ENCODE measurements at places on chromosomes 7 and 10. TPM values are rescaled to one million over a fixed set of nuclear protein-coding genes. Genes with fewer than 3 reads are reported as not detected.

GRCh38 chr10:84654671-84655070 is 326.3 kb downstream of the CCSER2 start:
- DNase-seq = no peak

GPR15LG gene
- polyA plus RNA-seq = not detected

GRCh38 chr7:38429057-38429456 is 155.6 kb upstream of the TARP start:
- DNase-seq = no peak

GRCh38 chr7:22447762-22448161 is 52.2 kb downstream of the STEAP1B start:
- DNase-seq = no peak

DNA sequence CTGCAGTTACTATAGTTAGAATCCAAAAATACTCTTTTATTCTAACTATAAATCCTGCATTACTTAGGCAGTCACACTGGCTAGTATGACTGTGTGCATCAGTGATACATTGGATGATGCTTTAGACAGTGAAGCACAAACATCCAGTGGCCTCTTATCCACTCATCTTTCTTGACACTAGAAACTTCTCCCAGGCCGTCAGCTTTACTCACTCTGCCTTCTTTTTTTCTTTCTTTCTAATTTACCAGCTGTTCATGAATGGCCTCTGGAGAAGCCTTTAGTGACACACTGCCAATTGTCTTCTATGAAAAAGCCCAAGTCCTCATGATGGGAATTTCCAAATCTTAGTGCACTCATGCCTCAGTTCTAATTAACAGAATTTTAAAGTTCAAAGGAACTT is 26.2 kb upstream of the C10orf90 start:
- no peak for DNase-seq

GRCh38 chr10:57917019-57917418 is 350.7 kb downstream of the IPMK start:
- no peak for DNase-seq

DOCK1 gene
- polyA plus RNA-seq = 24.9 TPM

GRCh38 chr7:64574540-64575099 is 11.7 kb upstream of the ZNF680 start:
- no peak for DNase-seq

DNA sequence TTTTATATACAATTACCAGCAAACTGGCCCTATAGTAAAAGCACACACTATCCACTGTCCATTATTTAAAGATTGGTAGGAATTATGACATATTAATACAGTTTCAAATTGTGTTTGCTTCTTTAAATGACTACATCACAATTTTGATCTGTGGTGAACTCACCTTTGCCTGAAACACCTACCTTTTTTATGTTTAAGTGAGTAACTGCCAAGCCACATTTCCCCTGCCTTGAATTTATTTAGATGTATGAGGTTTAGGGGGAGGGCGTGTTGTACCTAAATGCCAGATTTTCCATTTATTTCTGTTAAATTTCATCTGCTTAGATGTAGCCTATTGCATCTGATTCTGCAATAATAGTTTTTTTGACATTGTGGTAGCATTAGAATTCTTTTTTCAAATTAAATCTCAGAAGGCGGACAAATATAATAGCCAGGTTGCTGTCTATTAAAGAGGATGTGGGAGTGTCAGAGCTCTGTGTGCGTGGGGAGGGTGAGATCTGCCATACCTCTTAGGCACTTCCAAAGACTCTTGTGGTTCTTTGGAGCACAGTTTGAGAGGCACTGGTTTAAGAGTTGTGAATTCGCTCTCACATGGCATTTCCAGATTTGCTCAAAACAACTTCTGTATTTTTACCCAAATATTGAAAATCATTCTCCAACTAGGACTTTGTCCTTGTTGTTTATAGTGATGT is 13.8 kb downstream of the PIK3CG start:
- DNase-seq = no peak

DNA sequence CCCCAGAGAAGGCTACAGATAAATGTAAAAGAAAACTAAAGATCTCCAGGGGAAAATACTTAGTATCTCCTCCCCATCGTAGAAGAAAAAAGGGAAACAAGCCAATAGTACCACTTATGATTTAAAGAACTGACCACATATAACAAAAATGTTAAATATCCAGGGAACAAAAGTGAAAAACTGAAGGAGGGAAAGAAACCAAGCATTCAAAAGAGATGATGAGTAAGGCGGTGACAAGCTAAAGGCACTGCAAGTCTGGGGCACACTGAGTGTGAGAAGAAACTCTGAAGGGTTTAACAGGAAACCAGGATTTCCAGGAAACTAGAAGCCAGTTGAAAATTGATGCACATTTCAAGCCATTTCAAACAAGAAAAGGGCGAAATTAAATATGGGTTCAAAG is 226.3 kb downstream of the AHR start:
- peak; percentile 28 for DNase-seq

CYP2C8 gene
- polyA plus RNA-seq = 0.04 TPM

- DNase-seq = no peak
These were observed 118.4 kb upstream of the ANK3 start for GRCh38 chr10:60508037-60508436.

DNA sequence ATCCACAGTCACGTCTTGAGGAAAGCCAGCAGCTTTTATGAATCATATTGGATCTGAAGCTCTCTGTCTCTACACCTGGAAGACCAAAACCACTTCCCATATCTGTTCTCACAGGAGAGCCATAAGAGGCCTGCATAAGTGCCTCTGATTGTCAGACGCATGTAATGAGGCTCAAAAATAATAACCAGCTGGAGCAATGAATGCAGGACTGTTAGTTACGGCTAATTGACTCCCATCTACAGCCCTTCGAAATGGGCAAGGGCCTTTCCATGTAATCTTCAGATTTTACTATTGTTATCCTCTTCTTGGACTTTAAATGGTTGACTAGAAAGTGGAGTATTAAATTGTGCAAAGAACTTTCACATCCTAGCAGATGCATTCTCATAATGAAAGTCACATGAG is 4.4 kb upstream of the SEMA3C start:
- DNase-seq = no peak

MLXIPL gene
- not detected for polyA plus RNA-seq

SPDYE2B gene
- polyA plus RNA-seq = not detected

LIPF gene
- polyA plus RNA-seq = not detected

NPY4R gene
- polyA plus RNA-seq = 0.21 TPM

DNA sequence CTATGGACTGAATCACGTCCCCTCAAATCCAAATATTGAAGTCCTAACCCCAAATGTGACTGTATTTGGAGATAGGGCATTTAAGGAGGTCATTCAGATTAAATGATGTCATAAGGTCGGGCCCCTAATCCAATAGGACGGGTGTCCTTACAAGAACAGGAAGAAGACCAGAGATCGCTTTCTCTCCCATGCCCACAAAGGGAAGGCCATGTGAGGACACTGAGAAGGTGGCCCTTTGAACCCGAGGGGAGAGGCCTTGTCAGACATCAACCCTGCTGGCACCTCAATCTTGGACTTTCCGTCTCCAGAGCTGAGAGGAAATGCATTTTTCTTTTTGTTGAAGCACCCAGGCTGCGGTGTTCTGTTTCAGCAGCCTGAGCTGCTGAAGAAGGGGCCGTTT is 72.3 kb upstream of the KLF6 start:
- no peak for DNase-seq

Data from BJ (cell line).